WERI-Rb-1 (cell line): ENCODE measurements at places on chromosomes 3 and 15.

DNA sequence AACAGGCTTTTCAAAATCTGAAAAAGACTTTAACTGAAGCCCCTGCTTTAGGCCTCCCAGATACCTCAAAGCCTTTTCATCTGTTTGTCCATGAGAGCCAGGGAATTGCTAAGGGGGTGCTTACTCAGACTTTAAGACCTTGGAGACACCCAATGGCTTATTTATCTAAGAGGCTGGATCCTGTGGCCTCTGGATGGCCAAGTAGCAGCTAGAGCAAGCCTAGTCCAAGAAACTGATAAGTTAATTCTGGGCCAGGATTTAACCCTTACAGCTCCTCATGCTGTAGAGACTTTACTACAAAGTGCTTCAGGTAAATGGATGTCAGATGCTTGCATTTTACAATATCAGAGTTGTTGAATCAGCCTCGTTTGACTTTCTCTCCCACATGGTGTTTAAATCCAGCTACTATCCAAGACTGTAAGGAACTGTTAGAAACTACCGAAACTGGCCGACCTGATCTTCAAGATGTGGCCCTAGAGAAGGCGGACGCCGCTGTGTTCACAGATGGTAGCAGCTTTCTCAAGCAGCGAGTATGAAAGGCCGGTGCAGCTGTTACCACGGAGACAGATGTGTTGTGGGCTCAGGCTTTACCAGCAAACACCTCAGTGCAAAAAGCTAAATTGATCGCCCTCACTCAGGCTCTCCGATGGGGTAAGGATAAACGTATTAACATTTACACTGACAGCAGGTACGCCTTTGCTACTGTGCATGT lies 3.3 kb downstream of the DET1 start:
- no peak for DNase-seq

DNA sequence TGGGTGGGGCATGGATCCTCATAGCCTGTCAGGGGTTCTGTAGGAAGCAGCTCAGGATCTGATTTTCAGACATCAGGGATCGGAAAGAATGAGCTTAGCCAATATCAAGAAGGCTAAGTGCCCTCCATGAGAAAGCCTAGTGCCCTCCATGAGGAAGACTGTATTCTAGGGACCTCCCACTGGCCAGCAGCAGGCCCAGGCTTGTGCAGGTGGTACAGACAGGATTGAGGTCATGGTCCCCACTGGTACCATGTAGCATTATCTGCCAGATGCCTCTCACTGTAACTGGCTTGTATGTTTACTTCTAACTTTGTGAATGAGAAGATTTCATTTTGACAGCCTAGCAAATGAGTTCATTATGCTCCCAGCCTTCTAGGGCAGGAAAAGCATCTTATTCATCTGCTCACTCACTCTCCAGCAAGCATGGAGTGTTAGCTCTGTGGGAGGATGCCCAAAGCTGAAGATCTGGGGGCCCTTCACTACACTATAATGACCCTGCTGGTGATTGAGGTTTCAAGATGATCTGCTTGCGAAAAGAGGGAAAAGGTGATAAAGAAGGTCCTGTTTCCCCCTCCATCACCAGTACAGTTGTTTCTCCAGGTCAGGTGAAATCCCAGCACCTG lies 7.5 kb downstream of the EPHB1 start:
- no peak for DNase-seq

DNA sequence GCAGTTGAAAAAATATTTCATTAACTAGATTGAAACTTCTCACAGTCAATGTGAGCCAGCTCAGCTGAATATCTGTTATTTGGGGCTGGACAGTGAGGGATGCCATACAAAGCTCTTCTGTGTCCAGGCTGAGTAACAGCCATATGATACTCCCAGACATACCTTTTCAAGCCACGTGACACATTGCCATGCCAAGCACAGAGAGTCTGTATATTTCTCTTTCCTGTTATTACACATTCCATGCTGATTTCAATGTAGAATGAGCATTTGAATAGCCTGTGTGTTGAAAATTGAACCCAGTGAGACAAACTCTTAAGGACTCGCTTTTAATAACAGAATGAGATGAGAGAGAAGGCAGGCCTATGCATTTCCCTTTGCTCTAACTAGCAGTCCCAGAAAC lies 334.7 kb upstream of the RASGRP1 start:
- no peak for DNase-seq

DNA sequence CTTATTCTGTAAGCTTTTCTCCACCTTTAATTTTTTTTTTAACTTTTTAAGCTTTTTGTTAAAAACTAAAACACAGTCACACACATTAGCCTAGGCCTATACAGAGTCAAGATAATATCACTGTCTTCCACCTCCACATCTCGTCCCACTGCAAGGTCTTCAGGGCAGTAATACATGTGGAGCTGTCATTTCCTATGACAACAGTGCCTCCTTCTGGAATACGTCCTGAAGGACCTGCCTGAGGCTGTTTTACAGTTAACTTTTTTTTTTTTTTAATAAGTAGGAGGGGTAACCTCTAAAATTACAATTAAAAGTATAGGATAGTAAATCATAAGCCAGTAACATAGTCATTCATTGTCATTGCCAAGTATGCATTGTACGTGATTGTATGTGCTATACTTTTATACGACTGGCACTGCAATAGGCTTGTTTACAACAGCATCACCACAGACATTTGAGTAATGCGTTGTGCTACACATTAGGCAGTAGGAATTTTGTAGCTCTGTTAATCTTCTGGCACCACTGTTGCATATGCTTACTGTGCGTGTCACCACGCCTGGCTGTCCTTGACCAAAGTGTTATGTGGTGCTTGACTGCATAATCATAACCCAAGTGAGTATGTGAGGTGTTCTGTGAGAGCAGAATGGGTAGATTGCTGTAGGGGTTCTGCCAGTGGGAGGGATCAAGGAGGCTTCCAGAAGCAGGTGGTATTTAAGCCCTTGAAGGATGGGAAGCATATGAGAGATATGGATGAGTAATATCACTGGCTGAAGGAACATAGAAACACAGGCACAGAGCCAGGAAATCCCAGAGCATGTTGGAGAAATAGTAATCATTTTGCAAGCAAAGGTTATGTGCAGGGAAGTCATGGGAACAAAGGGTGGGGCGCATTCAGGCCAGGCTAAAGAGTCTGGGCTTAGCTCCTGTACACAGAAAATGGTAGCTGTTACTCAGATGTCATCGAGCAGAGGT lies 18.3 kb downstream of the FBXO22 start:
- peak; percentile 63 for DNase-seq

- no peak for DNase-seq
Measured at GRCh38 chr3:138036572-138036971, 26.6 kb downstream of the CLDN18 start.

- DNase-seq: no peak
Measured at GRCh38 chr3:157354254-157354653, 82.4 kb upstream of the PTX3 start.

DNA sequence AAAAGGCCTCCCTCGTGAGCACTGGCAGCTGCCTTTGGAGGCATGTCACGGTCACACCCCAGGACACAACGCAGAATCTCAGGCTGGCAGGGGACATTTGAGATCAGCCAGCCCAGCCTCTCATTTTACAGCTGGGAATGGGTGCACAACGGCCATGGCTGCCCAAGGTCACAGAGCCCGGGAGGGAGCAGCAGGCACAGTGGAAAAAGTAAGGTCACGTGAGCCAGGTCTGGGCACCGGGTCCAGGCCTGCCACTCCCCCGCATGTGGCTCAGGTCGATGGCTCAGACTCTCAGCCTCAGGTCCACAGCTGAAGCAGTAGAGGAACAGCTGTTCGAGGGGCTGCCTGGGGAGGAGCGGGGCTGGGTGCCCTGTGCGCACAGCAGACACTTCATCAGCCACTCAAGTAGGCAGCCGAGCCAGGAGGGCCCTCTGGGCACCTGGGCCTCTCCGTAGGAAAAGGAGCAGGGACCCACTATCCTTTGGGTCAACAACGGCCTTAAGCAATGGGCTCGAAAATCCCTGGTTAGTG lies 260.6 kb downstream of the GOLGA6L6 start:
- no peak for DNase-seq

DNA sequence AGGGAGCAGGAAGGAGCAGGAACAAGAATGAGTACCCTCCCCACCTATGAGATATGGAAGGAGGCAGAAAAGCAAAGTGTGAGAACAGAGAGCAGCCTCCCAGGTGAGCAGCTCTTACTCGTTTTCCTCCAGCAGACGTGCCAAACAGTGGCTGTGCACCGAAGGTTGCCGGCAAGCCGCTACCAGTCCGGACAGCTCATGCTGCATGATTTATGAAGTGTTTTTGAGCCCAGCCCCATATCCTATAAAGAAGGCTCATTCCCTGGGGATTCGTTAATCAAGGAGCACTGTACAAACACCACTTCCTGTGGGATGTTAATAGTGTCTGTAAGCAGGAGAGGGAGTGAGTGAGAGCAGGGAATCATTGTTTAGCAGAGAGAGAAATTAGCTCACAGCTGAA lies 118.3 kb upstream of the FOXB1 start:
- peak; percentile 52 for DNase-seq

- DNase-seq: no peak
Measured at GRCh38 chr3:49302613-49303012, 25.6 kb upstream of the C3orf62 start.

DNA sequence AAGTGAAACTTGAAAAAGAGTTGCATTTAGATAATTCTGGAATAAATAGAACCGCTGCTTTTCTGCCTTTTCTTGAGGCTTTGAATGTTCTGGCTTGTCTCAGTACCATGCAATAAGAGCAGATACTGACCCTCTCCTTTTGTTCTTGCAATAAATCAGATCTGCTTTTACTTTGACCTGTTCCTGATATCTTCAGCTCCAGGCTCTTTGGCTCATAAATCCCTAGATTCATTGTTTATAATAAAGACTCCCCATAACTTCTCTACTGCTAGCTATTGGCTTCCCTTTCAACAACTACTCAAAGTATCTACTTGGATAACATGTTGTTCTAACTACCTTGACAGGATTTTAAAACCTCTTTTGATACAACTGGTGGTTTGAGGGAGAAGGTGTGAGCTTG lies 47.4 kb upstream of the TMC3 start:
- DNase-seq: no peak

DNA sequence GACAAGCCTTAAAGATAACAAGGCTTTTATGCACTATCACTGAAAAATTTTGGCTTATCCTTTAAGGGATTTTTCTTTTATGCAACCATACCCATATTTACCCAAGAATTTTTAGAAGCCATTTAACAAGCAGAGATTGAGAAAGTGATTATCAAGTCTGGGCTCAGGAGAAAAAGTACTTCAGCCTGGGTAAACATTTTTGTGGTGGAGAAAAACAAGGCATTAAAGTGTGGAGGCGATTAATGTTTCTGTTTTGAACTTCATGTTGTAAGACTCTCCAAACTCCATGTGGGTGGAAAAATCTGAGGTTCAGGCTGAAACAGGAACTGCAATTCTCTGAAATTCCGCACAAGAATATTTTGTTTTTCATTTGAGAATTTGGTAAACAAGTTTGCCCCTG lies 260.4 kb upstream of the KCNMB2 start:
- DNase-seq: no peak
